Frontal cortex (tissue), 4 donors: ENCODE measurements at places on chromosomes 1 and 21.

- DNase-seq: no peak
Observed at GRCh38 chr1:3623441-3624199, 1.2 kb upstream of the TPRG1L start.

DNA sequence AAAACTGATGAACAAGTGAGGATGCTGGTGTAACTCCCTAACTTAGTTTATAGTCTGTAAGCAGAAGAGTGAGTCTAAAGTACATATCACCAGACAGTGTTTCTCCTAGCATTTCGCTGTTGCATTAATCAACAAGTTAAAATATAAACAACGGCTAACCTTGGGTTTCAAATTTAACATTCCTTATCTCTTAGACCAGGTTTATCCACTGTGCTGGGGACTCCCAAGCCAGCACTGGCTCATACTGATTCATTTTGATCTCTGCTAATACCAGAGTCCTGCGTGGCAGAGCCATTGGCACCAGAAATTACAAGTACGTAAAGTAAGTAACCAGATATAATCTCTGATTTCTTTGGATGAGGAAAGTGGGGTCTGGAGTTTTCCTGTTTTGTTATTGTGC lies at the start of gene FMO1:
TSS of gene FMO1 (plus strand) at position 193 of the 400 bp plus-strand sequence. CDS start 9,594 bp downstream, outside the sequence.
- no peak for DNase-seq

DNA sequence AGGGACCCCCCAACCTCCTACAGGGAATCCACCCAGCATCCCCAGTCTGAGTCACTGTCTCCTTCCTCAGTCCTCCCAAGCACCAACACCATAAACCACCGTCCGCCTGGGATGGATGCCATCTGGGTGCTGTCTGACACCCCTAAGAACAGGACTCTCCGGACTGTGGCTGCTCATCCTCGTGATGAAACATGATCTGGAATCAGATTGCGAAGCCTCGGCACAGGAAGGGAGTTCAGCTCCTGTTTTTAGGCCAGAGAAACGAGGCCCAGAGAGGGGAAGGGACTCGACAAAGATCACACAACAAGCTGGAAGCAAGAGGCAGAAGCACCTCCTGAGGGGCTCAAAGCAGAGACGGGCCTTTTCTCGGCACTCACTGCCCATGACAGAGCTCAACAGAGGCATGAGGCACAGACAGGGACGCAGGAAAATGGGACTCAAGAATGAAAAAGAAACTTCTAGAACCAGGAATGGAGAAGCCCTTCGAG lies 8.4 kb downstream of the KCNN3 start:
- DNase-seq: no peak

- DNase-seq: no peak
Observed at GRCh38 chr1:204152310-204153044, 633 bp upstream of the ETNK2 start.

GRCh38 chr1:43205671-43206070 lies 33.5 kb downstream of the CFAP57 start:
- no peak for DNase-seq

DNA sequence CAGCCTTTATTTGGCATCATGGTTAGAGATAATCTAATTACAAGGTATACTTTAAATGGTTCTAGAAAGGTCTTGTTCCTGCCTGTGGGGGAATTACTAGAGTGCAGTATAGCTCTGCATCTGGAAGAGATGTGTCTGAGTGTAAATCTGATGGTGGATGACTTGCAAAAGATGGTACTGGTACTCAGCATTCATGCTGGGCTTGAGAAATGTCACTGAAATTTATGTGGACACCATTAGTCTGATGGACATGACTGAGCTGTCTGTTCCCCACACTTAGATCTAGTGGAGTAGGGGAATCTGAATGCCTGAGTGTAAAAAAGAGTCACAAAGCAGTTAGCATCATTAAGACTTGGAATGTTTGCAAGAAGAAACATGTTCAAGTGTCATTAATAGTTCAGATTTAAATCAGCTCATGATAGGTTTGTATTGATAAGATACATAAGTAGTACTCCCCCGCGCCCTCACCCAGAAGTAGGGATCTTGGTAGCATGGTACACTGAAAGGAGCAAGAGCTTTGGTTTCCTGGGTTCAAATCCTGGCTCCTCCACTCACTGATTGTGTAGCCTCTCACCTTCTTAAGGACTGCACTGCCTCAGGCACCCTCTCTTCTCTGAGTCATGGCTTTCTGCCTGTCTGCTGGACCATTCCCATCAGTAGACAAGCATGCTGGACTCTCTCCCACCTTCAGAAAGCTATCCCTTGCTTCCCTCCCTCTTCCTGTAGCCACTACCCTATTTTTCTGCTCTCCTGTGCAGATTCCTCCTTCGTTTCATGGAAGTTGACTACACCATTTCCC lies 292.9 kb downstream of the NFIA start:
- DNase-seq: no peak

GRCh38 chr1:220991959-220992704 lies 112.9 kb downstream of the HLX start:
- DNase-seq: no peak

GRCh38 chr1:28577052-28577678 lies 14.9 kb upstream of the RAB42 start:
- no peak for DNase-seq

DNA sequence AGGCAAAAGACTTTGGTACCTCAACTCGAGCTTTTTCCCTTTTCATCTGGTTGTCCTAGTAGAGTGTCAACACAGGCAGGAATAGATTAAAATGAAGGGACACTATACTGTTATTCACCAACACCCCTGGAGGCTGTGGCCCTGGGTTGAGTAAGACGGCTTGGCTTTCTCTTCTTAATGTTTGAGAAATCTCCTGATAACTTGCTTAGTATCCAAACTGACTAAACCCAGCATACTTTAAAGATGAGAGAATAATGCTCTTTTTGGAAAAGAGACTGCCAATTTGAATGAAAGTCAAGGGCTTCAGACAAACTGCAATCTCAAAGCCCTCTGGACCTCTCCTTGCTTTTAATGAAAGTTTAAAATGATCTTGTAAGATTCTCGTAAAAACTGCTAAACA lies 2.6 kb upstream of the SLC30A1 start:
- no peak for DNase-seq

DNA sequence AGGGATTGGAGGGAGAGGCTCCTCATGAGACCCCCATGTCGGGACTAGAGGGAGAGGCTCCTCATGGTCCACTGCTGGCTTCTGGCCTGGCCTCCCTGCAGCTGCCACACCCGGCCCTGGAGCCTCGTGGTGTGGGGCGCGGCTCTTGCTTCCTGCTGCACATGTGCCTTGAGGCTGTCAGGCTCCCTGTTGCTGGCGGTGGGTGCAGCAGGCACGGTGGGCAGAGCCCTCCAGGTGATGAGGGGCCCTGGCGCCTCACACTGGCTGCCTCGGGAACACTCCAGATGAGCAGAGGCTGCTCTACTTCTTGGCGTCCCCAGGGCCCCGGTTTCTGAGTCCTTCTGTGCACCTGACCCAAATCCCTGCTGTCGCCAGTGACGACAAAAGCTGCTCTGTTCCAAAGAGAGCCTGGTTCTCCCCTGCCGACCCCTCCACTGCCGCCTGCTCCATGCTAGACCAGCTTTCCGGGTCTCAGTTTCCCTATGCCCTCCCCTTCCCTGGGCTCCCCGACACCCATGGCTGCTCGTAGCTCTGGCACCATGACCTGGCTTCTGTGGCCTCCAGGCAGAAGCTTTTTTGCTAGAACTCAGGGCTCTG lies 9.7 kb upstream of the ATAD3B start:
- no peak for DNase-seq

DNA sequence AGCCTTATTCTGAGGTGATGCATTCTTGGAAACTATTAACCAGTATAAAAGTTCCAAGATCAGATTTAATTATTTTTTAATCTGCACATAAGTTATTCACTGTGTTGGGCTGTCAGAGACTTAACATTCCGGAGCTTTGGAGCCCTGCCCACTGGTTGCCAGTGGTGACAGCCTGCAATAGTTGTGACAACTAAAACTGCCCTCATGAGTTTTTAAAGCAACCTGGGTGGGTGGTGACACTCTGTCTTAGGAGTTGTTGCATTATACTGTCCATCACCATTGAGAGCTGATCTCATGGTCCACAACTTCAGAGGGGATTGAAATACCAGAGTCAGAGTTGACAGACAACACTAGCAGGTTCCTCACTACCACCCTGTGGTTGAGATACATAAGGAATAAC lies 653.9 kb upstream of the USP24 start:
- DNase-seq: no peak

GRCh38 chr1:25809283-25809926 lies 9.4 kb downstream of the SELENON start:
- DNase-seq: no peak

- DNase-seq: no peak
Observed at GRCh38 chr1:3698660-3699408, 46.5 kb downstream of the TP73 start.

- DNase-seq: no peak
Observed at GRCh38 chr1:12528021-12528852, 89.8 kb downstream of the DHRS3 start.
